ENCODE measurements at places on chromosomes 16 and 17.

GRCh38 chr16:3235856-3236669 lies 1.1 kb upstream of the ZNF200 start:
- DNase-seq, result no peak

- DNase-seq, result no peak
Observed at GRCh38 chr17:27892542-27892865, 661 bp downstream of the LYRM9 start.

- no peak for DNase-seq
Observed at GRCh38 chr16:30092373-30093010, 768 bp upstream of the TBX6 start.

DNA sequence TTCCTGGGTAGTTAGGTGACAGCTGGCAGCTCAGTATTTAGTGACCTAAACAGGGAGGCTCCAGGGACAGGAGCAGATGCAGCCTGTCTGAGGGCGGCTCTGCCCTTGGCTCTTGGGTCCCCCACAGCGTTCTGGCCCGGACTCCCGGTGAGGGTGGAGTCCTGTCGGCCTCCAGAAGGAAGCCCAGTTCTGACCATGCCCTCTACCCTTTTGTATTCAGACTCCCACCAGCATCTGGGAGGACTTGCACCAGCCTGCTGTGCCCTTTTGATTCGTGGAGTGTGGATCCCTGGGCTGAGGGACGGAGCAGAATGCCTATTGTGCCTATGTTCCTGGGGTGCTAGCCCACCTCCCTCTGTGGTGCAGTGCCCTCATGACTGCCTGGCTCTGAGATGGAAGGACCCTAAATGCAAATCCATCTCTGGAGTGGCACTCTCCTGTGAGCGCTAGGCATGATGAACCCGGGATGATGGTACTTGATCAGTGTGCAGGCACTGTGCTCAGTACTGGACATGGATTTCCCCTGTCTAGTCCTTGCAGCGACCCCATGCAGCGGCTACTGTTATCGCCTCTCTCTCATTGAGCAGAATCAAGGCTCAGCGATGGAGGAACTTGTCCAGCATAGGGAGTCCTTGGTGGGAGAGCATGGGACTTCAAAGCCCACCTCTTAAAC lies 123.1 kb downstream of the SNX29 start:
- DNase-seq, result no peak

DNA sequence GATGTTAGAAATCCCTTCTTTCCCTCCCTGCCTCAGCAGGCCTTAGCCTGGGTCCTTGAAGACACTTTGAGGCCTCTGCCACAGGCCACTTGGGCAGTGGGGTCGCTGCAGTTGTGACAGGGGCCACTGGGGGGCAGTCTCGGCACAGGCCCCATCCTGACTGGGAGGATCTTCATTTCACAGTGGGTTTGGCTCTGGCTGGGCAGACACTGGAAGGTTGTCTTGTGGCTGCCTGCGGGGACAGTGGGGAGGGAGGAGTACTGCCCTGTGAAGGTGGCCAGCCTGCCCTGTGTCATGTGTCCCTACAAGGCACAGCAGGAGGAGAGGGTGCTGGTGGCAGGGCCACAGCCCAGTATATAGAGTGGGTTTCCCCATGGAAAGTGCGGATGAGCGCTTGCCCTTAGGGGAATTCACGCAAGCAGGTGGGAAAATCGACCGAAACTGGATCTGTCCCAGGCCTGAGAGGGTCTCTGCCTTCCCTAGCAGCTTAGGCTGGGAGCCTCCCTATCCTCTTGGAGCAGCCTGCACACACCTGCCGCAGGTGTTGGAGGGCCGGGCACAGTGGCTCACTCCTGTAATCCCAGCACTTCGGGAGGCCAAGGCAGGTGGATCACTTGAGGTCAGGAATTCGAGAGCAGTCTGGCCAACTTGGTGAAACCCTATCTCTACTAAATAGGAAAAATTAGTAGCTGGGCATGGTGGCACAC lies 28.8 kb downstream of the GINS2 start:
- peak; percentile 47 for DNase-seq

GRCh38 chr17:16980813-16981731 lies 9.2 kb upstream of the TNFRSF13B start:
- no peak for DNase-seq

- DNase-seq, result peak; percentile 87
Observed at GRCh38 chr17:75749545-75750389, 15.2 kb downstream of the GALK1 start.

- no peak for DNase-seq
Observed at GRCh38 chr16:81181013-81181720, 57.3 kb upstream of the BCO1 start.

DNA sequence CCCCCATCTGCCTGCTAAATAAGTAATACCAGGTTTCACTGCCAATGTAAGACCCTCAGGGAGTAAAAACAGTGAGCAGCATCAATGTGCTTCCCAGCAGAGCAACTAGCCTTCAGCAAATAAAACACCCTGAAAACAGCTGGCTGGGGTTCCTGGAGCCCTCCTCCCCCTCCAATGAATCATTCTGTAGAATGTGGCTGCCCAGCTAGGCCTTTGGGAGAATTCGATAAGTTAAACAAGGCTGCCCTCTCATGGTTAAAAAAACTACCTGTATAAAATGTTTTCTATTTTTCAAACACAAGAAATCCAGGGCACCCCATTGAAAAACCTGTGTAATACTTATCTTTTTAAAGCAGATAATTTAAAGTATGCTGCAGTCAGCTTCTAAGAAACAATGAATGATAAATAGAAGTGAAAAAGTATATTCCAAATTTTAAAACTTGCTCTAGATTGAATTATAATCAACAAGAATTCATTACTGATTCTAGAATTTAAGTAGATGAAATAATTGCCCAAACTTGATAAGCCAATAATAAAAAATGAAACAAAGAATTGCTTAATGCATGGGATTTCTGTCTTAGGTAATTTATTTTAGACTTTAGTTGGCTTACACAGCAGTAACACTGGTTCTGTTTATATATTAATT lies 9.4 kb upstream of the TOM1L1 start:
- DNase-seq, result no peak

- no peak for DNase-seq
Observed at GRCh38 chr17:43342589-43342890, 56.3 kb upstream of the ARL4D start.

DNA sequence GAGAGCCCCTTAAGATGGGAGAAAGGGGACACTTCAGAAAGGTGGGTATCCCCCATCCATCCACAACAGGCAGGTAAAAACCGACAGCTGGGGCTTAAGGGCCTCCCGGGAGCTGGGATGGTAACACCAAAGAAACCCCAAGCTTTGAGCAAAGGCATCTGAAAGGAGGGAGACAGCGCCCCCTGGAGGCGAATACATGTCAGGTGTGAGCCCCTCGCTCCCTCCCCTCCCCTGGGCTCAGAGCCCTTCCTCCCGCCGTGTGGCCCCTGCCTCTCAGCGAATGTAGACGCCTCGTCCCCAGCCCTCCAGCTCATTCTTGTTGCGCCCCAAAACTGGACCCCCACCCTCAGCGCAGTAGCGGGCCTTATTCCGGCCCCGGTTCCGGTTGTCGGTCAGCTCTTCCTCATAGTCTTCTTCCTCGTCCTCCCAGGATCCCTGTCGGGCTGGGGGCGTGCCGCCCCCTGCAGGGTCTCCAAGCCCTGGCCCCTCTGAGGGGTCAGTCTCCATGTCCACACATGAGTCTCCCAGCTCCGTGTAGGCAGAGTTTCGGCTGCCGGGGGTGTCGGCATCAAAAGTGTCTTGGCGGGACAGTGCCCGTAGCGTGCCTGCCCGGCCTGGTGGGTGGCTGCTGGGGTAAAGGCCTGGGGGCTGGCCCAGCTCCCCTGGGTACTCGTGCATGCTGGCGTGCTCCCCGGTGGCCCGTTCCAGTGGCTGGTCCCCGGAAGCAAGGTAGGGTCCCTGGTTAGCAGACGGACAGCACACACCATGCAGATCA lies 9.1 kb upstream of the ARL5C start:
- DNase-seq, result peak; percentile 74

- DNase-seq, result no peak
Observed at GRCh38 chr17:3635474-3636153, 436 bp downstream of the SHPK start.

DNA sequence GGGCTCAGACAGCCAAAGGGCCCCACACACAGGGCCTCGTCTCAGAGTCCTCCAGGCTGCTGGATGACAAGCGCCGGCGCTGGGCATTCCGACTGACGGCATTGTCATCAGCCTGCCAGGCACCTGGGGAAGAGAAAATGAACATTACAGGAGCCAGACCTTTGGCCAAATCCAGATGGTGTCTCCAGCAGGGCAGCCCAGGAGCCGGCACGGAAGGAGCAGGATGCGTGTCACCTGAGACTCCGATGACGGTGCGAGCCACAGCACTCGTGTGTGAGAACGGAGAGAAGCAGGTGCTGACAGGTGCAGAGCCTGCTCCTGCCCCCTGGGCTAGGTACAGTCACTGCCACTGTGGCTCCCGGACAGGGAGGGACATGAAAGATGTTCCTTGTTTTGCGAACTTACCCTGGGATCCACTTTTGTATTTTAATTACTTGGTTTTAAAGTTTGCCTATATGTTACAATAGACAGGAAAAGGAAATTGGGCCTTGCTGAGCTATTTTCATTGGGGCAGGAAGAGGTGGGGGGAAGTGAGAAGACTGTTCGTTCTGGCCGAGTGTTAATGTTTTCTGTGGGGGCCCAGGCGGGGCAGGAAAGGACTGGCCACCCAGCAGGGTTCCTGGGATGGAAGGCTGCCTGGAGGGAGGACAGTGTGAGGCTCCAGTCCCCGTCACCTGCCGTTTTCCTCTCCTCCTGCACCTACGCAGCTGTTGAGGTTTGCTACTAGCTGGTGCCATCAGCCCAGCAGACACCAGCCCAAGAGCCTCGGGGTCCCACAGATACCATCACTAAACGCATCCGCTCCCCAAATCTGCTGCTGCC lies 4.4 kb upstream of the FOXJ1 start:
- no peak for DNase-seq

DNA sequence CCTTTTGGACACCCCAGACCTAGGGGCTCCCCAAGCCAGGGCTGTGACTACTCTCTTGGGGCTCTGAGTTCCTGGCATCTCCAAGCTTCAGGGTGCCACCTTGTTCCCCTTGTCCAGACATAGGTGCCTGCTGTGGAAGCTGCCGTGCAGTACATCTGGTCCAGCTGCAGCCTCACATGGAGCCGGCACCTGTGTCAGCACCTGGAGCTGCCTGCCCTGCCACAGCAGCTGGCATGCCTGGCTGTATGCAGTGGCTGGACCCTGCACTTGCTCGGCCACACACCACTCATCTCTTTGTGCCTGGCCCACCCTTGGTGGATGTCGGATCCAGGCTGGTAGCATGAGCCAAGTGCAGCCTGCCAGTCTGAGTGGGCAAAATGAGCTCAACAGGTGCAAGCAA lies 775.8 kb downstream of the CDH11 start:
- no peak for DNase-seq

DNA sequence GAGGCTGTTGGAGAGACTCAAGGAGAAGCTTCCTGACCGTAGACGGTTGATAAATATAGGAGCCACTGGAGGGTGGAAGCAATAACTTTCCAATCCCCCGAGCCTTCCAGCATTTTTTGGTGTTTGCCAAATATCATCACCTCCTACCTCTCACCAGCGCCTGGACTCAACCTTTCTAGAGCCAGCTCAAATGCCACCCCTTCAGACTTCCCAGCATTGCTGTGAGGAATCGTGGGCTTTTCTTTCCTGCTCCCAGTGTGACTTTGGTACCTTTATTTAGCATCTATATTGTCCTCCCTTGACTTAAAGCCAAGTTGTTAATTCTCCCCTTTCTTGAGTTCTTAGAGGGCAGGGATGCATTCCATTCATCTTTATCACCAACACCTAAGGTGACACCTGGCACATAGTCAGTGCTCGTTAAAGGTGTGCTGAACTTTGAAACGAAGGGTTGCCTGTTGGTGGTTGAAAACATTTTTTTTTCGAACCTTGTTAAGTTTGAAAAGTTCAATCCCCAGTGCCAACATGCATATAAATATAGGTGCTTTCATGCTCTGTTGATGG lies 35.3 kb upstream of the CCR7 start:
- no peak for DNase-seq

GRCh38 chr16:4900750-4901149 lies 36.2 kb downstream of the PPL start:
- DNase-seq, result no peak

DNA sequence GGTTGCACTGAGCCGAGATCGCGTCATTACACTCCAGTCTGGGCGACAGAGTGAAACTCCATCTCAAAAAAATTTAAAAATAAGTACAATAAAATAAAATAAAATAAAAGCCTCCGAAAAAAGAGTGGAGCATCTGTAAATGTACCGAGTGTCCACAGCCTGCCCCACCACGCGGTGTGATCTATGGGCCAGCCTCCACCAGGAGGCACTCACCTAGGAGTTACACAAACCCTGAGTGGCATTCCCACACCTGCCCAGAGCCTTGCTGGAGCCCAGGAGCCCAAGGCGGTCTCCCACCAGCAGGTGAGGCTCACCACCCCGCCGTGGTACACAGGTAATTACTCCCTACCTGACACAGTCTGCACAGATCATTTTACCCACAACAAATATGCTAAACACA lies 183.2 kb downstream of the ZNF423 start:
- DNase-seq, result no peak

- no peak for DNase-seq
Observed at GRCh38 chr17:45265821-45266220, 3.9 kb upstream of the SPATA32 start.

DNA sequence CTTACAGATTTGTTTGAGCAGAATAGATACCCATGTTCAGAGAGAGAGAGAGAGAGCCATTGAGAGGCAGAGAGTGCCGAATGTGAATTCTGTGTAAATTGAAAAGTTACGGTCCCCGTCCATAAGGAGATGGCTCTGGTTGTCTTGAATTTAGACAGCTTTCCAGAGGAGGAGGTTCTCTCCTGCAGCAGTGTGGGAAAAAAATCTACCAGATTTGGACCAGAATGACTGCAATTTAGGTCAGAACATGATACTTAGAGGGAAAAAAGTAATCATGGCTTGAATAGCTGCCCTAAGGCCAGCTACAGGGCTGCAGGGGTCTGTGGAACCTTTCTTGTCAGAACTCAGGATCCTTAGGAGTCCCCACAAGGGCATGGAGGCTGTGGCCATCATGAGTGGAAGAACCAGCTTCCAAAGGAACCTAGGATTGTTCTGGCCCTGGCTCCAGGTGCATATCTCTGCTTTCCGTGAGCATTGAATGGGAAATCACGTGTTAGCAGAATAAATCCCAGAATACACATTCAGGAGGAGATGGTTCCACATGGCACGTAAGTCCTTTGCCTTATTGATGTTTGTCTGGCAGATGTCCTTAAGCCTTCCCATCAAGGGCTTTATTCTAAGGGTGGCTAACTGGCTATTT lies 13.0 kb downstream of the PITPNC1 start:
- DNase-seq, result no peak

- DNase-seq, result peak; percentile 35
Observed at GRCh38 chr16:68289621-68290329, 21.0 kb downstream of the SLC7A6OS start.

DNA sequence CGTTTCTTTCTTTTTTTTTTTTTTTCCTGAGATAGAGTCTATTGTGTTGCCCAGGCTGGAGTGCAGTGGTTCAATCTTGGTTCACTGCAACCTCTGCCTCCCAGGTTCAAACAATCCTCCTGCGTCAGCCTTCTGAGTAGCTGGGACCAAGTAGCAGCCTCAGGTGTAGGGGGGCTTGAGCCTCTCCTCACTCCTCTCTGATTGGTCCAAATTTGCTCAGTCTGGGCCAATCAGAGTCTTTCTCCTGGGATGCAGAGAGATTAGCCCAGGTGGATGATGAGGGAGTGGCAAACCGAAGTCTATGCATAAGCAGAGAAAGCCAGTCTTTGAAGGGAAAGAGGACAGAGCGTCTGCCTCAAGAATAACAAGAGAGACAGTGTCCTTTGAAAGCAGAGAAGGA lies 99.0 kb downstream of the BMERB1 start:
- DNase-seq, result no peak

- DNase-seq, result no peak
Observed at GRCh38 chr17:652314-652713, 62.3 kb downstream of the VPS53 start.

GRCh38 chr16:15523092-15523541 lies 88.7 kb downstream of the BMERB1 start:
- no peak for DNase-seq

All from stimulated activated CD8-positive, alpha-beta memory T cell treated with anti-CD3 and anti-CD28 coated beads, Interleukin-7, amount 100 ng/mL, for 1 hour (primary cell).